AG04450 (cell line): ENCODE measurements at places on chromosomes 16 and 17.
A peak's percentile ranks its signal among the peaks of the same experiment; 100 is the strongest.

DNA sequence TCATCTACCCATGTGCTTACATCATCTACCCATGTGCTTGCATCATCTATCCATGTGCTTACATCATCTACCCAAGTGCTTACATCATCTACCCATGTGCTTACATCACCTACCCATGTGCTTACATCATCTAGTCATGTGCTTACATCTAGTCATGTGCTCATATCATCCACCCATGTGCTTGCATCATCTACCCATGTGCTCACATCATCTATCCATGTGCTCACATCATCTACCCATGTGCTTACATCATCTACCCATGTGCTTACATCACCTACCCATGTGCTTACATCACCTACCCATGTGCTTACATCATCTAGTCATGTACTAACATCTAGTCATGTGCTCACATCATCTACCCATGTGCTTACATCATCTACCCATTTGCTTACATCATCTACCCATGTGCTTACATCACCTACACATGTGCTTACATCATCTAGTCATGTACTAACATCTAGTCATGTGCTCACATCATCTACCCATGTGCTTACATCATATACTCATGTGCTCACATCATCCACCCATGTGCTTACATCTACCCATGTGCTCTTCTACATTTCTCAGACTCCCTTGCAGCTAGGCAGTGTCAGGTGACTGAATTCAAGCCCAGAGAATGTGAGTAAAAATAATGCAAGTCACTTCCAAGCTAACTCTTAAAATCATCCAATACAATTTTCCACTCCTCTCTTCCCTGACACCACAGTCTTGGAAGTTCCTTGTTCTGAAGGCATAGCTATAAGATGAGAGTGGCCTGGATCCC lies 196.8 kb downstream of the CBLN1 start:
- no peak for DNase-seq

- no peak for DNase-seq
Measured at GRCh38 chr17:65226227-65226626, 89.1 kb downstream of the RGS9 start.

DNA sequence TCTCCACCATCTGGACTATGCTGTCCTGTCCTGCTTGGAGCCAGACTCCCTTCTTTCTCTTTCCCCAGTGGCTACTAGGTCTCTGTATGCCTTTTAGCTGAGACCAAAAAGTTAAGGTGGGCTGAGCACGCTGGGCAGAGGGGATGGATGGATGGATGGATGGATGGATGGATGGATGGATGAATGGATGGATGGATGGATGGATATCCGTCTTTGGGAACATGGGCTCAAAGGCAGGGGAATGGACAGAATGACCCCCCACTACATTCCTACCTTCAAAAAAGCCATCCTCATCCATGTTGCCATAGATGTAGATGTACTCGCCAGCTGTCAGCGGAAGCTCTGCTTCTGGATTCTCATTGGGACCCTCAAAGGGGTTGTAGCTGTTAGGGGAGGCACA lies 12.8 kb downstream of the TSPOAP1 start:
- no peak for DNase-seq

GRCh38 chr16:53083119-53083518 lies 28.3 kb downstream of the CHD9 start:
- DNase-seq, result no peak

DNA sequence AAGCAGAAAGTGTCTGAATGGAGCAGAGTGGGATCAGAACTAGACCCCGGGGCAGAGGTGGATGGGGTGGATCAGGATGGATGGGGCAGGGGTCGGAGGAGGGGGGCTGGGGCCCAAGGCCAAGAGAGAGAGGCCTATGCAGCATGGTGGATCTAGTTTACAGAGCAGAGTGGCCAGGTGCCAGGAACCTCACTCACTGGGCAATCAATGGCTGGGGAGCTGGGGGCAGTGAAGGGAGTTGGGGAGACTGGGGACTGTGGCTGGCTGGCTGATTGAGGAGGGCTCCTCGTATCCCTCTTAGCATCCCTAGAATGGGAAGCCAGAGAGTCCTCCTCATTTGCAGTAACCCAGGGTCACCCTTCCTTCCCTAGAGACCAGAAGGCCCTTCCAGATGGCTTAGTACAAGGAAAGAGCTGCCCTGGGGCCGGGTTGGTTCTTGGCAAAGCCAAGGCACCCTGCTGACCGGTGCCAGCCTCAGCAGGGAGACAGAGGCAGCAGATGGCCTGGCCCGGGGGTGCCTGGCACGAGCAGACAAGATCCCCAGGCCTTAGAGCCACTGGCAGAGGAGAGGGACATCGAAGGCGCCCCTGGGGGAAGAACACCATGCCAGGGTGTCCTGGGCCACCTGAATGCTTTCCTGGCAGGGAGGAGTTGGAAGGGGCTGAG lies 36.8 kb downstream of the SRCIN1 start:
- DNase-seq, result no peak

GRCh38 chr16:57379579-57379978 lies 7.3 kb downstream of the CX3CL1 start:
- DNase-seq, result no peak

GRCh38 chr17:41347869-41348760 lies 2.5 kb downstream of the KRT33A start:
- no peak for DNase-seq

- no peak for DNase-seq
Measured at GRCh38 chr17:57706761-57707160, 38.3 kb downstream of the CCDC182 start.

DNA sequence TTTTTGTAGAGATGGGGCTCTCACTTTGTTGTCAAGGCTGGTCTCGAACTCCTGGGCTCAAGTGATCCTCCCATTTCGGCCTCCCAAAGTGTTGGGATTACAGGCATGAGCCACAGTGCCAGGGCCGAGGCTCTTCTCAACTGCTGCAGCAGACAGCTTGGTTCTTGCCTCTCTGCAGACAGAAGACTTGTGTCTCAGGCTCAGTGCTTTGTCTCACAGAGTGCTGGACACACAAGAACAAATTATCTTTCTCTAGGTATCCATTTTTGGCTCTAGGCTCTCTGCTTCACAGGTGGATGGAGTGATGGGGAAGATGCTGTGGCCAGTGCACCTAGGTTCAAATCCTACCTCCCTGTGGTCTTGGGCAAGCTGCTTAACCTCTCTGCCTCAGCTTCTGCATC lies 80.8 kb upstream of the RNU2-1 start:
- DNase-seq, result no peak

- DNase-seq, result no peak
Measured at GRCh38 chr16:3012828-3013420, at the start of gene CLDN9. Gene CLDN9, plus strand, starts transcription at chr16:3012923. Its CDS starts 440 bp downstream, at chr16:3013363.

DNA sequence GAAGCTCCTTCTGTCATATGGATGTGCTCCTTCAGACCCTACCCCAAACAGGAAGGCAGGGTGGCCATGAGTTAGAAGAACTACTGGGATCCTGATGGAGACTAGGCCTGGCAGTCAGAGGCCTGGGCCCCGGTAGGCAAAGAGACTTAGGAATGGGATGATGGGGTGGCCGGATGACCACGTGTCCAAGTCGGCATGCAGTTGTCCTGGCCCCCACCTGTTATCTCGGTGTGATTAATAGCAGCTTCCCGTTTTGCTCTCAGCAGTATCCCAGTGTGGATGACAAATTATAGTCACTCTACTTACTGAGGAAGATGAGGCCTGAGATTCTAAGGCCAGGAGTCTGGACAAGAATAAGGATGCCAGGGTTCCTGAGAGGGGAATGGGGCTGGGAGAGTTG lies 1.5 kb downstream of the TNFSF12 start:
- DNase-seq, result no peak

GRCh38 chr17:75338335-75338734 lies 49.1 kb upstream of the SLC25A19 start:
- peak; percentile 7 for DNase-seq

DNA sequence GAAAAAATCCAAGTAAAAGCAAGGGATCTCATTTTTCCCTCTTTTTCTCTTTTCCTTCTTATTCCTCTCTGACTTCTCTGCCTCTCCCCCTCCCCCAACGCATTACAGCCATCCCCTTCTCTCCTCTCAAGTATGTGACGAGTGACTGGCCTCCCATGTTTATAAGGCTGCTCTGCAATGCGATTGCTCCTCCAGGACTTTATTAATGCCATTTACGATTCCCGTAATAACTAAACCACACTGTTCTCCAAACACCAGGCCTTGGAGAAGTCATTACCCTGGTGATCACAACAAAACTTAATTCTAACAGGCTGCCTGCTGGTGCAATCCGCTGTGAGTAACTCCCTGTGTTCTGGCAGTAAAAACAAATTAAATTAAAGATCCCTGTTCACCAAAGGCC lies 88.8 kb downstream of the HS3ST3B1 start:
- no peak for DNase-seq

- DNase-seq, result no peak
Measured at GRCh38 chr16:19757026-19757425, 39.0 kb downstream of the IQCK start.

DNA sequence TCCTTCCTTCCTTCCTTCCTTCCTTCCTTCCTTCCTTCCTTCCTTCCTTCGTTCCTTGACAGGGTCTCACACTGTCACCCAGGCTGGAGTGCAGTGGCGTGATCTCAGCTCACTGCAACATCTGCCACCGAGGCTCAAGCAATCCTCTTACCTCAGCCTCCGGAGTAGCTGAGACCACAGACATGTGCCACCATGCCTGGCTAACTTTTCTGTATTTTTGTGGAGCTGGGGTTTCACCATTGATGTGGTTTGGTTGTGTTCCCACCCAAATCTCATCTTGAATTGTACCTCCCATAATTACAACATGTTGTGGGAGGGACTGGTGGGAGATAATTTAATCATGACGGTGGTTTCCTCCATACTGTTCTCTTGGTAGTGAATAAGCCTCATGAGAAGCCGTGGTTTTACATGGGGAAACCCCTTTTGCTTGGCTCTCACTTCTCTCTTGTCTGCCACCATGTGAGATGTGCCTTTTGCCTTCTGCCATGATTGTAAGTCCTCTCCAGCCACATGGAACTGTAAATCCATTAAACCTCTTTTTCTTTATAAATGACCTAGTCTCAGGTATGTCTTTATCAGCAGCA lies 90.3 kb upstream of the MPHOSPH6 start:
- no peak for DNase-seq

DNA sequence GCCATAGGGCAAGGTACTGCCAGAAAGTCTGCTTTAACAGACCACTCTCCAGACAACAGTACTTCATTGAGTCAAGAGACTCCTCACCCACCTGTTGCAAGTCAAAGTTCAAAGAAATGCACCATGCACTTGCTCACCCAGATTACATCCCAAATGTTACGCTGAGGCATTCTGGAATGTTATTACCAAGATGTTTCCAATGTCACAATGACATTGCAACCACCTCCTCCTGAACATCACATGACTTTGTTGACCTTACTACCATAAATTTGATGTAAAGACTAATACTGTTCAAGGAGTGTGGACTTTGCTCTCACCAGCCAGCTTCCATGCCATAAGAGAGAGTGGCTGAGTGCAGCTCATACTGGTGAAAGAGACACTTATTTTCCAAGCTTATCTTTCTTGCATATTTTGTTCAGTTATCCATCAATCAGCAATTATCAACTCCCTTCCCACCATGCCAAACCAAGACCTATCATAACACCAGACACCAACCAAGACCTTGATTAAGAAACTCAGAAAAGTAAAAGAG lies 58.5 kb upstream of the BCAR1 start:
- no peak for DNase-seq

- no peak for DNase-seq
Measured at GRCh38 chr17:1021147-1021546, 24.2 kb downstream of the TIMM22 start.

GRCh38 chr16:58269526-58269925 lies 25.3 kb downstream of the PRSS54 start:
- no peak for DNase-seq

- no peak for DNase-seq
Measured at GRCh38 chr16:84647828-84648594, at the start of gene KLHL36. Gene KLHL36, plus strand, starts transcription at chr16:84648511. Its CDS starts 2,357 bp downstream, at chr16:84650868.

- DNase-seq, result no peak
Measured at GRCh38 chr16:10180042-10180770, 2.0 kb downstream of the GRIN2A start.

- DNase-seq, result no peak
Measured at GRCh38 chr16:68417711-68418301, 30.5 kb downstream of the SMPD3 start.
